ENCODE measurements at places on chromosomes 2 and 18.

DNA sequence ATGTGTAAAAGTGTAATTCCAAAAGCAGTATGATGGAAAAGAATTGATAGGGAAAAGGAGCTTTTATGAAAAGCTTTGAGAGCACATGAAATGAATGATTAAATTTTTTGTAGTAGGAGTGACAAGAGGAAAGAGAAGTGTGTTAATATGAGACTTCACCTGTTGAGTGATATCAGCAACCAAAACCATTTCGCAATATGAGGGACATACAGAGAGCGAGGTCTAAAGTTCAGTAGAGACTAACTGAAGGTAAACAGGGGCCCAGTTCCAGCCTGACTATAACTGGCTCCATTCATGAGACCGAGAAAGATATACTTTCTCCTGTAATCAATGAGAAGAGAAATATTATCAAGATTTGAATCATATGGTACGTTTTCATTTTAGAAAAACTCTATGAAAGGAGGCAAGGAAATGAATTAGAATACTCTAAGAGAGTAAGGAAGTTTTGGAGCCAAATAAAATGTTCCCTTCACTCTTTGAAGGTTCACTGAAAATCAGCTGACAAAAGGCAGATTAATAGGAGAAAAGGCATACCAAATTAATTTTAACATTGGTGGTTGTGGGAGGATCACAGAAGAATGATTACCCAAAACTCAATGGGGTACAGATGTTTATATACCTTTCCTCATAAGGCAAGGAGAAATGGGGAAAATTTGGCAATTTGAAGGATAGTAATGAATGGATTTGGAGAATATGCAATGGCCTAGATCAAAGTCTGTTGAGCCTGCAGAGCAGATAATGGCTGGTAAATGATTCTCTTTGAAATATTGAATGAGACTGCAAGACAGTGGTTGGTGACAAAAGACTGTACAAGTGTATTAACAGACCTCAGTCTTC, 932.2 kb downstream of the TDRD15 start:
- DNase-seq, result no peak

GRCh38 chr18:9419956-9420631, 55.2 kb upstream of the RALBP1 start:
- DNase-seq, result no peak

- peak; percentile 57 for DNase-seq
Observed at GRCh38 chr2:20451341-20451740, 4.5 kb downstream of the RHOB start.

GRCh38 chr2:59458800-59459199, 1094.7 kb downstream of the BCL11A start:
- DNase-seq, result no peak

GRCh38 chr2:107751936-107752335, 74.8 kb upstream of the RGPD4 start:
- DNase-seq, result no peak
